ENCODE measurements at places on chromosomes 1 and 21.

DNA sequence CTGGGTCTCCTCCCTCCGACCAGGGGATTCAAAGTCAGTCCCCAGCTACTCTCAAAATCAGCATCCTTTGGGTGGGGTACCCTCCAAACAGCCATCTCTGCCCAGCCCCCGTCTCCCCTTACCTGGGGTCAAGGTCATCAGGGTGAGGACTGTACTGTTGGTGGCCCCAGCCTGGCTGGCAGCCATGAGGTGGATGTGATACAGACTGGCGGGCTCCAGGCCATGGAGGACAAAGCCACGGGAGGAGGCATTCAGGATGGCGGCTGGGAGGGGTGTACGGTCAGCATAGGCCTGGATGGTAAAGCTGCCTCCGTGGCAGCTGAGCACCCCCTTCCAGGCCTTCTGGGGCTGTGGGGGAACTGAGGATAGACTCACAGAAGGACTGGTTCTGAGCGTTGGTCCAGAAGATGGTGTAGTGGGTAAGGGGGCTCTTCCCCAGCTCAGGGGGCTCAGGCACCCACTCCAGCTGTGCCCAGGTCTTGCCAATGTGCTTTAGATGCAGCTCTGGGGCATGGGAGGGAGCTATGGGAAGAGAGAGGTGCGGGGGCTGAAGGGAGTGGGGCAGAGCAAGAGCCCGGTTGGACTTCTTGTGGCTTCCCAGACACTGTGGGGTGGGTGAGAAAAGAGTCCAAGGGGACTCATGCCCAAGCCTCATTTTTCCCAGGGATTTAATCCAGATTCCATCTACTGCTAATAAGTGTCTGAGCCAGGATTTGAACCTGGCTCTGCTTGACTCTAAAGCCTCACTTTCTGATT, 3.7 kb upstream of the MRPS15 start:
- no peak for DNase-seq

DNA sequence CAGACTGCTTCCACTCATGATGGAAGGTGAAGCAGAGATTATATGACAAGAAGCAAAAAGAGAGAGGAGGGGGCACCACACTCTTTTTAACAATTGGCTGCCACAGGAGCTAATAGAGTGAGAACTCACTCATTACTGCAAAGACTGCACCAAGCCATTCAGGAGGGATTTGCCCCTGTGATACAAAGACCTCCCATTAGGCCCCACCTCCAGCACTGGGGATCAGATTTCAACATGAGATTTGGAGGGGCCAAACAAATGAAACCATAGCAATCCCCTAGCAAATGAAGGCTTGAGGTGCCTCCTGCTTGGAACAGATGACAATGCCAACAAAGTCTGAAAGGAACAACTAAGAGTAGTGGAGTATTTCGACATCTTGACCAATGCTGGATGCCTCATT, 122.5 kb upstream of the COA6 start:
- DNase-seq = no peak

DNA sequence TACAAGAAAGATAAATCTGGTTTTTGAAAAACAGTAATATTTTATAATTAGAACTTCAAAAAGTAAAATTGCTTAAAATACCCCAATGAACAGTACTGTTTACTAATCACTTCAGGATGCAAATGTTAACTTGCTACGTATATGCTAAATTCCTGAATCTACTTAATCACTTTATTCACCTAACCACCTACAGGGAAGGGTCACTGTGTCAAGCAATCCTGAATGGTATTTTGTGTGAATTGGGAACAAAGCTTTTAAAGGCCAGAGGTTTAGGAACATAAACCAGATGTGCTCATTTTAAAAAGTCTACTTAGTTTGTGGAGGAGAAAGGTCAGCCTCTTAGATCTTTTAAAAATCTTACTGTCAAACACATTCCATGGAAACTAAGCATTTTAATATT, 1143.0 kb upstream of the ADGRL2 start:
- DNase-seq = no peak

DNA sequence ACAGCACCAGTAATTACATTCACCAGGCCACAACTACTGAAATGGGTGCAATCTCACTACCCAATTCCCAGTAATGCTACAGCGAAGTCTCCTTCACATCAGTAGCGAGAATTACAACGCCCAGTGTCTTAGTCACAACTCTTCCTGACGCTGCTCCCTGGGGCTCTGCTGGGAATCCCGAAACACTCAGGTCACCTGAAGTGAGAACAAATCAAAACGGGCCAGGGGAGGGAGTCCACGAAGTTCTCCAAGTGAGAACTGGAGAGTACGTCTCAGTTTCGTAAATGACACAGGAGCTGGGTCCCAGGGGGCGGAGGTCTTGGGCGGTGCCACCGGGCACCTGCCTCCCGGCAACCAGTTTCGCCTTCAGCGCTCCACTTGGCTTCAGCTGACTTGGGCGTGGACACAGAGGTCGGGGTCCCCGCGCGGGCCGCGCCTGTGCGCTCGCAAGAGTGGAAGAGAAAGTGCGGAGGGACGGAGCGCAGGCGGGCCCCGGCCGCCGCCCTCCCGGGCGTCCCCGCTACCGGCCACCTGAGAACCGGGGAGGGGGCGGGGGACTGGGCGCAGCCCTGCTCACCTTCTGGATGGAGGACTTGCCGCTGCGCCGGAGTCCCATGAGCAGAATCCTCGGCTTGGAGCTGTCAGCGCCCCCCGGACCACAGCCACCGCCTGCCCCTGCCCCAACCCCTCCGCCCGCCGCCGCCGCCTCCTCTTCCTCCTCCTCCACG, 575 bp downstream of the RRAGC start:
- peak; percentile 73 for DNase-seq

GRCh38 chr1:164735315-164736052, 176.5 kb downstream of the PBX1 start:
- peak; percentile 75 for DNase-seq

- peak; percentile 26 for DNase-seq
Observed at GRCh38 chr1:152347116-152347728, 12.6 kb downstream of the FLG2 start.

- no peak for DNase-seq
Observed at GRCh38 chr1:183570451-183570850, 19.8 kb downstream of the NCF2 start.

DNA sequence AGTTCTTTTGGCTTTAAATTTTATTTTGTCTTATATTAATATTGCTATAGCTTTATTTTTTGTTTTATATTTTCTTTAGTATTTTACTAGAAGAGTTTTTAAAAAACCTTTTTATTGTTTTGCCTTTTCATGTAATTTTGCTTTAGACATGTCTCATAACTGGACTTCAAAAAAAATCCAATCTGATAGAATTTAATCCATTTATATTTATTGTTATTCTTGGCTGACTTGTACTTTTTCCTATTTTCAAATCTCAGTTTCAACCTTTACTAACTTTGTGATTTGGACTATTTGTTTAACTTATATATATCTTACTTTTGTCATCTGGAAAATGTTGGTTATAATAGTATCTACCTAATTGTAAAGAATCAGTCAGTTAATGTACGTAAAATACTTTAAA, 61.2 kb downstream of the NTNG1 start:
- DNase-seq = no peak

DNA sequence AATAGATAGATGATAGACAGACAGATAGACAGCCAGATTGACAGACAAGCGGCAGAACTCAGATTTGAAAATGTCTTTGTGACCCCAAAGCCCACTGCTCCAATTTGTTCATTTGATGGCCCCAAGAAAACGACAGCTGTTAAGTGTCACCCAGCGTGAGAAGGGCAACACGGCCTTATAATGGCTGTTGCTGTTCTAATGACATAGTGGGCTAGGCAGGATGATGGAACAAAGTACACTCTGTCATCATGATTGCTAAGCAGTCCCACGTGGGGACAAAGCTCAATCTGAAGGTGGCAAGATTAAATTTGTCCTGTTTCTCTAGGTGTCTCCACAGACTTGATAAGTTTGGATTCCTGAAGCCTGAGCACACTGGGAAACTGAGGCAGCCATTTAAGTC, 112.9 kb downstream of the DAB1 start:
- DNase-seq = no peak

DNA sequence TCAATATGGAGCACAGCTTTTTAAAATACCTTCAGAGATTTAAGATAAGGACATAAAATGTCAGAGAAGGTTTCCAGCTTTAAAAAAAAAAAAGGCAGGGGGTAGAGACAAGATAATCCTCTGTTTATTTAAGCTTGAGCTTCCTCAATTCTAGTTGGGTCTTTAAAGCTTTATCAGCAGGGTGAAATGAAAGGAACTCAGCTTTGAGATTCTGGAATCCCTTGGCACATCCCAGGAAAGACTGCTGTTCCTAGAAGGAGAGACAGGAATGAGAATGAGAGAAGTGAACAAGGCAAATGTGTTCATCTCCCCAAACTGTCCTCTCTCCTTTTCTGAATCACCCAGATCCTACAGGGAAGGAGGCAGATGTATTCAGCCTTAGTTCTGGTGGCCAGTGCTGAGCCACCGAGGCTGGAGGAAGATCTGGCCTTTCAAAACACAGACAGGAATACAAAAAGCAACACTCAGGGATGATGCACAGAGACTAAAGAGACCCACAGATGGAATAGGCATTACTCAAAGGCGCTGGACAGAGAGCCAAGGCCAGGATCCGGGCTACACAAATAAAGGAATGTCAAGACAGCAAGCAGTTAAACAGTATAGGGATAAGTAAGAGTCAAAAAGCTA, 385.8 kb upstream of the DUSP10 start:
- DNase-seq = peak; percentile 37

DNA sequence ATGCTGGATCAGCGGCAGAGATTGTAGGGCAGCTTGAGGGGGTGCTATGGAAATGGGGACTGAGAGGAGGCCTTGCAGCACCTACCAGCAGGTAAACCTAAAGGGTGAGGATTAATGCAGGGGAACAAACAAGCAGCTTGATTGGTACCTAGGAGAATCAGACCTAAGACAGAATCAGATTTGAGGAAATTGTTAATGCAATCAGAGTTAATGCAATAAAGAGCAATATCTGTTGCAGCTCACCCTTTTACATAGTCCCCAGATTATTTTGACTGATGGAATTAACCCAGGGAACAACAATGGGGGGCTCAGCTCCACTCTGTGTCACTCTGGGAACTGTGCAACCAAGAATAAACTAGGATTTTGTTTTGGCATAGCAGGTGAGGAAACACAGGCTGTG, 64.5 kb downstream of the ZC3H11B start:
- DNase-seq = no peak

DNA sequence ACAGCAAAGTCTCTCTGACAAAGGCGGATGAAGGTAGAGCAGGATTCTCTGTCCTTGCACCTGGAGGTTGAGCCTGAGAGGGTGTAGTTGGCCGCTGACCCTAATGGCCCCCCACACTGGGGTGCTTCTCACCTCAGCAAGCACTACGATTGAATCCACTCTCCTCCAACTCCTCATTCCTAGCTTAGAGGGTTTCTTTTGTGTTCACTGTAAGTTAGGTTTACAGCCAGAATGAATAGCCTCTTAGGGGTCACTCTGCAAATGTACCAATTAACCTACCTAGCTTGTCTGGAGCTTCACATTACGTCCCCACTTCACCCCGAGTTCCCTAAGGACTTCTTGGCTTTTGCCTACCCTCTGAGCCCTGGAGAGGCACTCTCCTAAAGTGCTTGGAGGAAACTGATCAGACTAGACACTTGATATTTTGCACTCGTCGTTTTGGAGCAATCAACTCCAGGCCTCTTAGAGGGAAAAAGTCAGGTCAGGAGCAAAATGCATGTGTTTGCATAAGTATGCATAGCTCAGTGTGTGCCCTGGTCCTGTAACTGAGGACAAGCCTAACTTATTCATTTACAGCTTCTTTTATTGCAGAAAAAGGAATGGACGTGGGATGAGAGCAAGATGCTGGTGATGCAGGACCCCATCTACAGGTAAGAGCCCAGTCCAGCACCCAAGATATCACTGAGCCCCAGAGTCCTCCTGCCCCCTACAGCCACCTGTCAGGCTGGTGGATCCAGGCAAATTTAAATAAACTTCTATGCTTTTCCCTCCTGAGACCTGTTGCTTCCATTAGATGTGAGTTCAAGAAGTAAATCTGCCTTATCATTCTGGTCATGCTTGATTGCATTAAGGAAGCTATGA, 76.4 kb downstream of the SPATA46 start:
- no peak for DNase-seq

- DNase-seq = peak; percentile 66
Observed at GRCh38 chr21:38236232-38236631, 20.6 kb upstream of the KCNJ15 start.

DNA sequence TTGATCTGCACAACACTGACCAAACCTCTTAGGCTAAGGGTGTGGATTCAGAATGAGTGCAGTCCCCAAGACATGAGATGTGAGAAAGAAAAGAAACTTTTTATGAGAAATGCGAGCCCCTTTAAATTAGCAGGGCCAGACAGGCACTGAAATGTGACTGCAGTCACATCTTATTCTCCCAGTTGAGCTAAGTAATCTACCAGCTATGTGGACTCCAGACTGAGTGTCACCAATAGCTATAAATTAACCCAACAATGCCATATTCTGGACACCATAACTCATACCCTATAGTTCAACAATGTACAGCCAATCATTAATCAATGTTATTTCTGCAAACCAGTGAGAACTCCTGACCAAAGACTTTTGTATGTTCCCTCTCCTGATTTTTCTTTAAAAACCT, 153.2 kb downstream of the COQ8A start:
- DNase-seq = no peak

- DNase-seq = peak; percentile 94
Observed at GRCh38 chr1:110464340-110464739, 13.4 kb downstream of the PROK1 start.

DNA sequence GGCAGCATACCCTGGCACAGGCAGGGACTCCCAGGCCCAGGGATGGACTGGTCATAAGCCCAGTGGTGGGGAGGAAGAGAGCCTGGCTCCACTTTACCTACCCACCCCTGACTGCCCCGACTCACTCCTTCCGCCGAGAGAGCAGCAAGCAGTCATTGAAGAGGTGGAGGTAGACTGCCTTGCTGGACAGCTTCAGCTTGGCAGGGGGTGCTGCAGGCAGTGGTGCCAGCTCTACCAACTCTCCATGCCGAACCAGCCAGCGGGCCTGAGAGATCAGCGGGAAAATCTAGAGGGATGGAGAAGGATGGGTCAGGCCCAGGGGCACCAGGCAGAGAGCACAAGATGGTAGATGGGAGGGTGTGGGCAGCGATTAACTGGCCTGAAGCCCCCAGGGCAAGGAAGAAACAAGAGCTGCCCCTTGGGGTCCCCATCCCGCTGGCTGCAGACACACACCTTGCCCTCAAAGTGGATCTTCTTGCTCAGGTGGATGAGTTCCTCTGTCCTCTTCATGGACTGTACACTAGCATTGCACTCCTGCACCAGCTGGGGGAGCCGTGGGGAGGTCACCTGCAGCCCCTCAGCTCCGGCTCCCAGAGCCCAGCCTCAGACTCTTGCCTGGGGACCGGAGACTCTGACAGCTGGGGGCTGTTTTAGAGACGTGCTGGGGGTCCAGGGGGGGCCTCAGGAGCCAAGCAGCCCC, 7.7 kb downstream of the ARHGEF19 start:
- peak; percentile 26 for DNase-seq

All from fibroblast of villous mesenchyme (primary cell).